ENCODE measurements at places on chromosomes 6 and 20.

GRCh38 chr6:23661549-23661948, 464.5 kb upstream of the NRSN1 start:
- DNase-seq = no peak

DNA sequence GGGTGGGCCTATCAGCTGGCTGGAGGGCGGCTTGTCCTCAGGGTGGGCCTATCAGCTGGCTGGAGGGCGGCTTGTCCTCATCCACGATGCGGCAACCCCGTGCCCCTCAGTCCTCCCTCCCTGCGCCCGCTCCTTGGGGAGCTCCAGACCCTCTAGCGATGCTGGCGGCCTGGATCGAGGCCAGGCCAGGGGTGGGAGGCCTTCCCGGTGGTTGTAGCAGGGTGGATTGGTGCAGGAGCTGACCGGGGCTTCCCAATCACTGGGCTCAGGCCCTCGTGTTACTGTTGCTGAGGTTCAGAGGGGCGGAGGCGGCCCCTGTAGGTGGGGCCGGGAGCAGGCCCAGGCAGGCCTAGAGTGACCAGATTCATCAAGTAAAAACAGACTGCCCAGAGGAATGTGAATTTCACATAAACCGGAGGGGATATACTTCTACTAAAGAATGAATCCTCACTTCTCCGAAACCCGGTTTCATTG, 8.8 kb downstream of the SLC17A9 start:
- DNase-seq = no peak

- no peak for DNase-seq
These were observed 9.0 kb upstream of the SLC2A10 start for GRCh38 chr20:46700481-46700880.

- DNase-seq = no peak
These were observed 7.6 kb downstream of the ABCC10 start for GRCh38 chr6:43434943-43435342.

DNA sequence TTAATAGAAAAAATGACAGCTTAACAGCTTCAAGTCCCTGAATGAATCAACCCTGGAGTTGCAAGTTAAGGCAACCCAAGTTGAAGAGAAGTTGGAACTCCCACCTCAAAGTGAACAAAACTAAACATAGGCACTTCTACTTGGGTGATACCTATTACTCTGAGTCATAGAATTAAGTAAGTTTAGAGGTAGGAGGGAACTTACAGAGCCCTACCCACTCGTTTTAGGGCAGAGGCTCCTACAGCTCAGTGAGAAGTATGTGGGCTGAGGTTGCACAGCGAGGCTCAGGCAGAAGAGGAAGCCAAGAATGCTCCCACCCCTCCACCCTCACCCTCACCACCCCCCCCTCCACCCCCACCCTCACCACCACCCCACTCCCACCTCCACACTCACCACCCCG, 42.2 kb downstream of the NFATC2 start:
- peak; percentile 41 for DNase-seq

- no peak for DNase-seq
These were observed 116.5 kb downstream of the FAM120B start for GRCh38 chr6:170423030-170423429.

- no peak for DNase-seq
These were observed 33.4 kb downstream of the TRAF3IP2 start for GRCh38 chr6:111572216-111572706.

DNA sequence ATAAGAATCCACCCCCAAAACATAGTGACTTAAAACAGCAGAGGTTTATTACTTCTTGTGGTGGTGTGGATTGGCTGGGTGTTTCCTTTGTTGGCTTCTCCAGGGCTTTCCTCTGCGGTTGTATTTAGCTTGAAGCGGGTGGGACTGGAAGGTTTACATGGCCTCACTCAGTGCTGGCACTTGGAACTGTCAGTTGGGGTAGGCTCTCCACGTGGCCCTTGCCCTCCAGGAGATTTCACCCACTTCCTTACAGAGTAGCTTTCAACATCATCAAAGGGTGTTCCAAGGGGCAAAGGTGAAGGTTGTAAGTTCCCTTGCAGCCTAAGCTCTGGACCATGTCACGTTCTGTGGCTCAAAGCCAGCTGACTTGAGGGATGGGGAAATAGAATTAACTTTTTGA, 32.5 kb upstream of the NKX2-2 start:
- DNase-seq = no peak

GRCh38 chr20:19406381-19406780, 193.9 kb downstream of the SLC24A3 start:
- no peak for DNase-seq

DNA sequence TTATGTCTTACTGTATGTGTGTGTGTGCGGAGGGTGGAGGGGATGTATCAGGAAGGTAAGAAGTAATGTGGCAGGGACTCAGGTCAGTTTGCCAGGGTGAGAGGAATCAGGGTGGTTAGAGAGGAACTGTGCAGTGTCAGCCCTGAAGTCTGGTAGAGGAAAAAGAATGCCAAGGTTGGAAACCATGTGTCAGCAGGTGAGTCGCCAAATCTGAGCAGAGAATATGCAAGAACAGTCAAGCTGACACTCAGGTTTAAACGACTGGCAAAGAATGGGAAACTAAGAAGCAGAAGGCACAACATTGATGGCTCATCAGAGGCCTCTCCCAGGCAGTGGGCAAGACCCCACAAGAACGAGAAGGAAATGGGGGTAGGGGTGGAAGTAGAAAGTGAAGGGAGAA, 107.5 kb upstream of the TBX18 start:
- DNase-seq = no peak

- no peak for DNase-seq
These were observed 5.7 kb downstream of the BMP5 start for GRCh38 chr6:55869674-55870073.

- no peak for DNase-seq
These were observed 25.8 kb downstream of the SLC2A12 start for GRCh38 chr6:134026597-134026996.

DNA sequence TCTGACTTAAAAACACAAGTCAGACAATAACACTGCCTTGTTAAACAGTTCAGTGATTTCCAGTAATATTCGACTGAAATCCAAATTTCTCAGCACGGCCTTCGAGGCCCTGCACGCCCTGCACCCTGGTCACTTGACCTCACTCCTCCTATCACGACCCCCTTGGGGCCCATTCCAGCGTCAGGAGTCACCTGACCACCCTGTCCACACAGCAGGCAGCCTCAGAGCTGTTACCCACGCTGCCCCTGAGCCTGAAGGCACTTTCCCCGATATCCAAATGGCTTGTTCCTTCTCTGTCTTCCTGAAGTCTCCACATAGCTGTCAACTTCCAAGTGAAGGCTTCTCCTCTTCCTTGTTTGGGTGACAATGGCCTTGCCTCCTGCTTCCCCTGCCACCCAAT, 33.1 kb upstream of the SMOC2 start:
- DNase-seq = no peak
